ENCODE measurements at places on chromosomes 2 and 18.

DNA sequence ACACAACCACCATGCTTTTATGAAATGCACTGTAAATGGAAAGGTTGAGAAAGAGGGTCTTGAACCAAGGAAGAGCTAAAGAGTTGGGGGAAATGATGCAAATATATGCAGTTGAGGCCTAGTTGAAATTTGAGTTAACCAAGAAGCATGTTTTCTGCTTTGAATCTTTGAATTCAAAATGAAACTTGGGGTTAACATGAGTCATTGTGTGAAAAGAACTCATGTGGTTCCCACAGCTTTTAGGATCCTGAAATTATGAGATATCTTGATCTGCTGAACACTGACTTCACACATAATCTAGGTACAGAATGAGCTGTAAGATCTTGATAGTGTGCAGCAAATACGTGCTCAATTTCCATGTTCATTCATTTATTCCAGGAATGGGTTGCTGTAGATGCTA lies 422.9 kb upstream of the TRIB2 start:
- DNase-seq: no peak

GRCh38 chr2:75166491-75166890 lies 32.8 kb downstream of the TACR1 start:
- no peak for DNase-seq

DNA sequence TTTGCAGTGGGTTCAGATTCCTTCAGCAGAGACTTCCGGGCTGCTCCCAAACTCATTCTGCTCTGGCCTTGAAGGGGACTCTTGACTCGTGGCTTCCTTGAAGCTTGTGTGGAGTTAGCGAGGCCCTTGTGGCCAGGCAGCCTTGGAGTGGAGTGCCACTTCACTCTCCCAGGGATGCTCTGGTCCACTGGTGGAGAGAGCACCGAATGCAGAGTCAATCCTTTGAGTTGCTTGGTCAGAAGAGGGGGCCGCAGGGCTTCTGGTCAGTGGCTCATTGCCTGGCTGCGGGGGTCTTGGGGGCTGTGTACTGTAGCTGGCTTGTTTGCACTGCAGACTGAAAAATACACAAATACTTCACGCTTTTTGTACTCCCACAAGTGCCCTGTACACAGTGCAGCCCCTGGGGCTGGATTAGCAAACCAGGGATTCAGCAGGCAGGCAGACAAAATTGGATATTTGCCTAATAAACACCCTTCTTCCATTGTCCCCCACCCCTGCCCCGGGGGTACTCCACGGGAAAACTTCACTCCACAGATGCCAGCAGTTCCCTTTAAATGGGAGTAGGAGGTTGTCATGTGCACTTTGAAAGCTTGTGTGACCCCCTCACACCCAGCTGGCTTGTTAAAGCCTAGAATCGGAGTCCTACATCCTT lies 3.2 kb downstream of the GLI2 start:
- DNase-seq: no peak

DNA sequence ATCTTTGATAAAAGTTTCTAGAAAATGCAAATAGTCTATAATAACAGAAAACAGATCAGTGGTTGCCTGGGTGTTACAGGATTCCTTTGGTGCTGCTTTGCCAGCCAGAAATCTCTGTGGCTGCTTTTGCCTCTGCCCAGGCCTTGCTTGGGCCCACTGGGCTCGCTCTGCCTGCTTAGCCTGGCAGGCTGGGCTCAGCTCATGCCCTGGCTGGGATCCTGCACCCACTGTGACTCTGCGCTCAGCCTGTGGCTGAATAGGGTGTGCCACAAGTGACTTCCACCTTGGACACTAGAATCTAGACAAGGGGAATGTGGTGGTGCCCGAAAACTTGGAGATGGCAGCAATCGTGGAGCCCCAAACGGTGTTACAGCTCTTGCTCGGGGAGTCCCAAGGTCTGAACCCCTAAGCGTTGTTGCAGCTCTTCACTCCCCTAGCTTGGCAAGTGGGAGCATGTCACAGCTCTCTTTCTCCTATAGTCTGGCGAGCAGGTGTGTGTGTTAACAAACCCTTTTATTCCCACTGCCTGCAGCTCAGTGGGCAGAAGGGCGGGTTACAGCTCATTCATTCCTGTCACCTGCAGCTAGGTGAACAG lies 50.9 kb downstream of the FBXO48 start:
- no peak for DNase-seq

DNA sequence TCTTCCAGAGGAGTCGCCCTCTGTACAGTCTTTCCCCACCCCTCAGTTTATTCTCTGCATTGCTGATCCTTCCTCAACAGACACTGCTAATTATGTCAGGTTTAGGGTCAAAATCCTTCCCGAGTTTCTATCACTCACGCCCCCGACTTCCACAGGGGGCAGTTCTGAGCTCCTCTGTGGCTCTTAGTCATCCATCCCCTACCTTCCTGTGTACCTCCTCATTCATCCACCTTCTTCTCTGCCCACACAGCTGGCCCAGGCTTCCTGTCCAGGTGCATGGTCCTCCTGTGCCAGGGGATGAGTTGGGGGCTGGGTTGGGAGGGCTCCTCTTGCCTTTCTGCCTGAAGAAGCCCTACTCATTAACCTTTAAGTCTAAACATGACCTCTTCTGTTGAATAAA lies 202.9 kb downstream of the ARL4C start:
- DNase-seq: no peak

- DNase-seq: no peak
These were observed 530.2 kb downstream of the DCC start for GRCh38 chr18:52869942-52870907.

- no peak for DNase-seq
These were observed 1245.5 kb upstream of the FAM98A start for GRCh38 chr2:34844629-34845028.

- DNase-seq: no peak
These were observed 12.6 kb downstream of the NT5DC4 start for GRCh38 chr2:112733456-112733855.

DNA sequence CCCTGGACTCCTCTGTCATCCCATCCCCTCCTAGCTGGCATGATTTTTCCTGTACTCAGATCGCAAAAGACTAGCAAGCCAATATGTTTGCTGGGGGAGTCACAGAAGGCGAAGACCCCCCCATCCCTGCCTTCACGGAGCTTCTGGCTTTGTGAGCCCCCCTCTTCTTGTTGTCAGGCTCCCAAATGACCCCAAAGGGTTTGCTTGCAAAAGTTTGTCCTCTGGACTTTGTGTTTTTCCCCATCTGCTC lies 169.9 kb downstream of the SMAD7 start:
- no peak for DNase-seq

GRCh38 chr2:162125138-162125537 lies 26.9 kb downstream of the GCG start:
- no peak for DNase-seq

DNA sequence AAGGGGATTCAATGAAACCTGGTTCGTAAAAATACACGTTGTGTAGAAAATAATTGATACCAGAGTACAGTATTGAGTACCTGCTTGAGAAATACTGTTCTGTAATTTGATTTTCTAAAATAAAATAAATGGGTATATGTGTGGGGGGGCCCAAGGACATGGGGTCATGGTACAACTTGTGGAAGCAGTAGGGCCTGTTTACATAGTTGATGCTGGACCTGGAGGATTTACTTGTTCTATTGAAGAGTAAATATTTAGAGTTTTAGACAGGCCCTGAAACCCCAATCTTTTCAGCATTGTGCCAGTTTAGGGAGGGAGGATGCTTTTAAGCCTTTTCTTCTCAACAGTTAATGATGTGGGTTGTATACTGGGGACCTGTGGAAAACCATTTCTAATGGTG lies 11.7 kb downstream of the CERS6 start:
- no peak for DNase-seq

GRCh38 chr2:181787310-181788048 lies 104.1 kb upstream of the ITPRID2 start:
- DNase-seq: no peak

DNA sequence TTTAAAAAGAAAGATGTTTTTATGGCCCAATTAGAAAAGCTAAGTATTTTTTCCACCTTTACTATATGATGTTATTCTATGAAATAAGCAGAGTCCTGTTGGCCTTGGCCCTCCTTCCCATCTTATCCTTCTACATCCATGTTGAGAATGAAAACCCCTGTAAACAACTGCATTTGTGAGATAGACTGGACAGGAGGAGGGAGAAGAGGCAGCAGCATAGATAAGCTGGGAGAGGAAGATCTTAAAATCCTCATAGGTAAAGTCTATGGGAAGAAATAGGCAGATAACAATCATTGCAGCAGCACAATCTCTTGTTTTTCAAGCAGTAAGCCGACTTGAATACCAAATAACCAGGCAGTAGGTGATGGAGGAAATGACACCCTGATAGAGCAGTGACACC lies 207.6 kb upstream of the PARD3B start:
- no peak for DNase-seq
